H4 (cell line): ENCODE measurements at places on chromosomes 2 and 18.

DNA sequence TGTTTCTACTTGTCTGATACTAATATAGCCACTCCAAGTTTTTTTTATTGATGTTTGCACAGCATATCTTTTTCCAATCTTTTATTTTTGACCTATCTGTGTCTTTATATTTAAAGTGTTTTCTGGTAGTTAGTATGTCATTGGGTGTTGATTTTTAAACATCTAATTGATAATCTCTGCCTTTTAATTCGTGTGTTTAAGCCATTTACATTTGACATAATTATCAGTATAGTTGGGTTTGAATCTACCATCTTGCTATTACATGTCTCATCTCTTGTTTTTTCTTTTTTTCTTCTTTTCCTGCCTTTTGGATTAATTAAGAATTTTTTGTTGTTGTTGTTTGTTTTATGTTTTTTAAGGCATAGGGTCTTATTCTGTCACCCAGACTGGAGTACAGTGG is 44.2 kb downstream of the TAF1B start:
- no peak for DNase-seq

DNA sequence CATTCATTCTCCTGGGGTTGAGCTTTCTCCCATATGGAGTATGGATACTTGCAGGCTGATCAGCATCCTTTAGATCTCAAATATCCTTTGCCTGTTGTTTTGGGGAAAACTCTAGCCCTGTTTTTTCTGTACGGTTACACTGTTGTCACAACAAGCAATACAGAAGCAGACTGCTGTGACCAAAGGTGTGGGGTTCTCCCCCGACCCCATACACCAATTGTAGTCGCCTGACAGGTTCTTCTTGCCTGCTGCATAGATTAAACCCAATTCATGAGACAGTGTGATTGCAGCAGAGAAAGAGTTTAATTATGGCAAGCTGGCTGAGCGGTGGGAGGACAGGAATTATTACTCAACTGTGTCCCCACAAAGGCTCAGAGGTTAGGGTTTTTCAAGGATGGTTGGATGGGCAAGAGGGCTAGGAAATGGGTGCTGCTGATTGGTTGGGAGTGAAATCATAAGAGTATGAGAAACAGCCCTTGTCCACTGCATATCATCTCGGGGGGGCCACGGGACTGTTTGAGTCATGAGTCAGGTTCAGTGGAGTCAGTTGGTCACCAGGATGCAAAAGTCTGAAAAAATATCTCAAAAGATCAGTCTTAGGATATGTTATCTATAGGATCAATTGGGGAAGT is 40.6 kb downstream of the ITGB1BP1 start:
- DNase-seq = no peak

DNA sequence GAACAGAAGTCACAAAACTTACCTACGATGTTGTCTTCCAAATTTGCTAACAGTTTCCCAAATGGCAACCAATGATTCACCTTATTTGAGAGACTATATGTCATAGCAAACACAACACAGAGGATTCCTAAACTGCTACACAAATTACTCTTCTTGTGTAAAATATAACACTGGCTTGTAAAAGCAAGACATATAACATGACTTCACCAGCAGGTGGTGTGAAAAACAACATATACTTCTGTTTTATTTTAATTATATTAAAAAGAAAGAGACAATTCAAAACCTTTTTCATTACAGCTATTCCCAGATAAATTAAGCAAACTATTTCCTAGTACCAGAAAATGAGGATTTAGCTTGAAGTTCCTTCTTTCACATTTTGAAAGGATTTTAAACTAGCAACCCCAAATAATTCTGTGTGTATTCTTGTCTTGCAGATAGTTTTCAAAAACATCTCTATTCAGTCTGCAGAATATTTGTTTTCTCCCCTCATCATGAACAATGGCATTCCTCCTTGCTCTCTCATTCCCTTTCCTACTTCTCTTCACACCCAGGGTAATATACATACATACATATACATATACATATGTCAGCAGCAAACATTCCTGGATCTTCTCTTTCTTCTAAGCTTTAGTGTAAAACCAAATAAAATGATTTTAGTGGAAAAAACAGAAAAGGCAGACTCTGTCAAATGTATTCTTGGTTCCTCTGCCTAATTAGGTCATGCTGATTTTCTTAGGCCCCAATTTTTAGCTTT is 62.1 kb downstream of the SCN3A start:
- no peak for DNase-seq

DNA sequence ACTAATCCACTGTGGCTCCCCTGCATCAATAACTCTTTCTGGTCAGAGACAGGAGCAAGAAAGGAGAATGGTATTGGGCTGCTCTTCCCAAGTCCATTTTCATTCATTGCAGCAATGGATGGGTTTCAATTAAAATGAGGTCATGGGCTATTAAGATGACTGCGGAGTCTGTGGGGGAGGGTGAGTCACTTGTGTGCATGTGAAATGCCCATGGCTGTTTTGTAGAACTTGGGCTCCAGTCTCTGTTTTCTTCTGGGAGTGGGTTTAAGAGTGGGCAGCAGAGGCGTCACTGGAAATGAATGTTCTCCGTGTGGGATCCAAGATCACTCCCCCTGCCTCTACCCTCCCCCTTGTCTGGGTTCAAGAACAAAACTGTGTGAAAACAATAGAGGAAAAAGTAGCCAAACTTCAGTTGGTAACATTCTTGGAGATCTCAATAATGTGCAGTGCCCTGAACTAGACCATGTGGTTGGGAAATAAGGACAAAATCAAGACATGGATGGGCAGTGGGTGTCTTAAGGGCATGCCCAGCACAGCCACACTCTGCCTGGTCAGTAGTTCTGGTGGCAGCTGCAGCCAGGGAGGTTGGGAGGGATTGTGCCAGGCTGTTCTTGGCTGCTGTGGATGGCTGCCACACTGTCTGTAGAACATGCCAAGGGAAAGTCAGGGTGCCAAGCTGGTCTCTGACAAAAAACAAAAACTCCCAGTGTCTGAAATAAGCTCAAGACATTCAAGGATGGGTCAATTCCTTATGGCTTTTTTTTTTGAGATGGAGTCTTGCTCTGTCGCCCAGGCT is 68.2 kb upstream of the CXCR4 start:
- no peak for DNase-seq

- DNase-seq = no peak
Measured at GRCh38 chr2:37555457-37555856, 116.0 kb downstream of the CDC42EP3 start.

DNA sequence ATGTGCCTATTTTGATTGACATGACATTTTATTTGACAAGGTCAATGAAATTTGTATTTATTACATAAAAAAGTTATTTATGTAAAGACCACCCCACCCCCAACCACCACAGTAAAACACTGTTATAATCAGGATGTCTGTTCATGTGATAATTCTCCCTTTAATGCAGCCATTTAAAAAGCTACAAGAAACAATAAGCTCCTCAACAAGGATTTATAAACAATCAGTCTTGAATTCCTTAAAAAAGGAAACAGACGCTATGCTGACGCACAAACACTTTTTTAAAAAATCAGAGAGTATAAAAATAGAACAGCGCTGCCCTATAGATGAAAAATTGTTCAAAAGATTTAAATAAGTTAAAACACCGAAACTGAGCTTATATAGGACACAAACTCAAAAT is 102.2 kb downstream of the SOS1 start:
- DNase-seq = no peak

GRCh38 chr18:48134609-48135008 is 204.2 kb upstream of the SMAD2 start:
- DNase-seq = no peak

DNA sequence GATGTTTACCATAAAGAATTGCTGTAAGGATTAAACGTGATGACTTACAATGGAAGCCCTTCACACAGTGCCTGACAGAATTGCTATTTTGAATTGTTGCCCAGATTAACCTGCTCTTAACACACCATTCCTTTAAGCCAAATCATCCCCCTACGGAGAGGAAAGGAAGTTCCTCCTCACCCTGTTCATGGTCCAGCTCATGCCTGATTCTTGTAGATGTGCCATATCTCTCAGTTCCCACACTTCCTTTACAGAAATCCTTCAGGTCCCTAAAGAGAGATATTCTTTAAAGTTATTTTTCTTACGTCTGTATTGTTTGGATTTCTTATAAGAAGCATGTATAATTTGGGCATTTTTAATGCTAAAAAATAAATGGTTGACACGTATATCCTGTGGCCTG is 127.5 kb upstream of the DAPL1 start:
- DNase-seq = no peak

- DNase-seq = no peak
Measured at GRCh38 chr2:225464346-225465025, 65.0 kb downstream of the NYAP2 start.
